Prostate gland (tissue), 2 donors: ENCODE measurements at places on chromosomes 16 and 17. TPM values are rescaled to one million over a fixed set of nuclear protein-coding genes. Genes with fewer than 3 reads are reported as not detected.

IL32 gene
- 13.5 TPM for total RNA-seq

SAMD14 gene
- 7.4 TPM for total RNA-seq

OR4D1 gene
- total RNA-seq, result not detected

DNA sequence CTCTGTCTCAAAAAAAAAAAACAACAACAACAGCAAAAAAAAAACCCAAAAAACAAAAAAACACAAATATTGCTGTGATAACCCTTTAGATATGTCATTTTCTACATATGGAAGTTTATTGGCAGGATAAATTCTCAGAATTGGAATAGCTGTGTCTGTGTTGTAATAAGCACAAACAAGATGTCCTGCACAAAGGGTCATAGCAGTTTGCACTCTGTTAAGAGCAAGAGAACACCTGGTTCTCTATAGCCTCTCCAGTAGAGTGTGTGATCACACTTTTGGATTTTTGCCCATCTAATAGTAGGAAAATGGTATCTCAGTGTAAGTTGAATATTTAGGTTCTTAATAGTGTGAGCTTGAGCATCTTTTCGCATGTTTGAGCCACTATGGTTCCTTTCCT is 60.4 kb downstream of the USP43 start:
- H3K27ac ChIP-seq, result no peak overlapping the region
- no peaks in the 10 kb centered on the region for H3K4me1 ChIP-seq
- H3K4me3 ChIP-seq, result no peak overlapping the region
- DNase-seq, result no peak
- H3K27me3 ChIP-seq, result no peaks in the 10 kb centered on the region

DNA sequence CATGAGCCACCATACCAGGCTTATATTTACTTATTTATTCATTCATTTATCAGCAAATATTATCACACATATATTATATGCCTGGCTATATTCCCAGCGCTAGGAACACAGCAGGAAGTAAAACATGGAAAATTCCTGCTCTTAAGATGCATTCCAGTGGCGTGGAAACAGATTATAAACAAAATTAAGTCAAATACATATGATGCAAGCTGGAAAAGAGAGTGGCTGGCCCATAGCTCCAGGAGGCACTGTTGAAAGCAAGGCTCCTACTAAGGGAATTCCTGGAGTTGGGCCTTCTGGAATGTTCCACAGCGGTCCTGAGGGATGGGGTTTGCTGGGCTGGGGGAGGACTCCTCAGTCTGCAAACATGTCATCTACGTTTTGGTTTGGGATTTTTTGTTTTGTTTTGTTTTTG is 18.4 kb downstream of the ADCY9 start:
- DNase-seq, result no peak
- no peak overlapping the region for H3K27ac ChIP-seq
- no peaks in the 10 kb centered on the region for H3K36me3 ChIP-seq
- no peaks in the 10 kb centered on the region for H3K4me1 ChIP-seq

DNA sequence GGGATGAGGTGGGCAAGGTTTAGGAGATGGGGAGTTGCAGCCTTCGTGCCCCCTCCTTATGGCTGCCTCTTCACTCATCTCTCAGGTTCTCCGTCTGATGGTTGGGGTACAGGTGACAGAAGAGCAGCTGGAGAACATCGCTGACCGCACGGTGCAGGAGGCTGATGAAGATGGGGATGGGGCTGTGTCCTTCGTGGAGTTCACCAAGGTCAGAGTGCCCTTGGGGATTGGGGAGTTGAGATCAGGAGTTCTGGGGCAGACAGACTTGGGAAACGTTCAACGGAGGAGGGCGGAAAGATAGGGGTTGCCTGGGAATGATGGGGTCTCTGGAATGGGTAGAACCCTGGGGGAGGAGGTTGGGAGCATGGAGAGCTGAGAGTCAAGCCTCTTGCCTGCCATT is 2.3 kb downstream of the CHP2 start:
- no peaks in the 10 kb centered on the region for H3K36me3 ChIP-seq
- no peaks in the 10 kb centered on the region for H3K4me1 ChIP-seq
- H3K27me3 ChIP-seq, result peaks cover 4% of the 10 kb centered on the region
- no peak overlapping the region for H3K4me3 ChIP-seq
- no peak overlapping the region for H3K27ac ChIP-seq

DNA sequence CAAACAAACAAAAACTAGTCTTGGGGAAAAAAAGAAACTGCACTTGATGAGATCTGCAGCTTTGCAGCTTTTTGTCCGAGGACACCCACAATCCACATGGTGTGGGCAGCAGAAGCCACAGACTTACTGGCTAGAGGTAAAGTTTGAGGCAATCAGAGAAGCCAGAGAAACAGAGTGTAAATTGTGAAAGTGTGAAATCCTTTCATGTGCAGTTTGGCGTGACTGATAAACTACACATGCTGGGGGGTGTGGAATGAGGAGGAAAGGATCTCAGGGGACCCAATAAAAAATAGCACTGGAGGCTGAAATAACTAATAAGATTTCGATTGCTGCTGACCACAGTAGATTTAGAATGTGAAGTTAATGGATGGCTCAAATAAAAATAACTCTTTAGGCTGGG is 42.4 kb upstream of the HOXB13 start:
- no peak overlapping the region for H3K27ac ChIP-seq
- H3K4me1 ChIP-seq, result no peaks in the 10 kb centered on the region
- DNase-seq, result no peak
- H3K27me3 ChIP-seq, result no peaks in the 10 kb centered on the region

GRCh38 chr17:46024590-46024989 is 25.5 kb downstream of the STH start:
- no peaks in the 10 kb centered on the region for H3K27me3 ChIP-seq
- no peaks in the 10 kb centered on the region for H3K36me3 ChIP-seq
- H3K4me3 ChIP-seq, result no peak overlapping the region
- no peaks in the 10 kb centered on the region for H3K4me1 ChIP-seq
- no peak for DNase-seq

DNA sequence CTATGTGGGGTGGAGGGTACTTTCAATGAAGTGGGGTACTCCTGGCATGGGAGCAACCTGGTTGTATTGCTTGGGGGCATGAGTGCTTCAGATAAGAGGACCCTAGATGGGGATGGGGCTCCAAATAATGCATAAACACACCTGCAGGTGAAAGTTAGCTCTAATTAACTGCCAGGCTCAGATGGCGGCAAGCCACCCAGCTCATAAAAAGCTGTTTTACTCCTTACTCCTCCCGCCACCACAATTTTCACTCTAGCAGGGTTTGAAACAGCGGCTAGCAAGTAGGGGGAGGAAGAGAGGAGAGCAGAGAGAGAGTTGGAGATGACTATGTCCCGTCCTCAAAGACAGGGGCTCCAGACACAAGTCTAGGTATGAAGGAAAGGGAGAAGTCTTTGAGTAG is 117.7 kb upstream of the WSCD1 start:
- no peaks in the 10 kb centered on the region for H3K36me3 ChIP-seq
- H3K4me1 ChIP-seq, result no peaks in the 10 kb centered on the region
- no peak overlapping the region for H3K27ac ChIP-seq
- H3K27me3 ChIP-seq, result no peaks in the 10 kb centered on the region

GRCh38 chr17:19915245-19915978 is 47.7 kb upstream of the ULK2 start:
- H3K27ac ChIP-seq, result no peak overlapping the region
- H3K27me3 ChIP-seq, result no peaks in the 10 kb centered on the region
- no peak for DNase-seq
- no peak overlapping the region for H3K4me3 ChIP-seq
- H3K4me1 ChIP-seq, result no peaks in the 10 kb centered on the region
- no peaks in the 10 kb centered on the region for H3K36me3 ChIP-seq
